ENCODE measurements at places on chromosomes 1 and 21.

- DNase-seq = no peak
These were observed 2.8 kb downstream of the PRDM16 start for GRCh38 chr1:3071565-3072390.

DNA sequence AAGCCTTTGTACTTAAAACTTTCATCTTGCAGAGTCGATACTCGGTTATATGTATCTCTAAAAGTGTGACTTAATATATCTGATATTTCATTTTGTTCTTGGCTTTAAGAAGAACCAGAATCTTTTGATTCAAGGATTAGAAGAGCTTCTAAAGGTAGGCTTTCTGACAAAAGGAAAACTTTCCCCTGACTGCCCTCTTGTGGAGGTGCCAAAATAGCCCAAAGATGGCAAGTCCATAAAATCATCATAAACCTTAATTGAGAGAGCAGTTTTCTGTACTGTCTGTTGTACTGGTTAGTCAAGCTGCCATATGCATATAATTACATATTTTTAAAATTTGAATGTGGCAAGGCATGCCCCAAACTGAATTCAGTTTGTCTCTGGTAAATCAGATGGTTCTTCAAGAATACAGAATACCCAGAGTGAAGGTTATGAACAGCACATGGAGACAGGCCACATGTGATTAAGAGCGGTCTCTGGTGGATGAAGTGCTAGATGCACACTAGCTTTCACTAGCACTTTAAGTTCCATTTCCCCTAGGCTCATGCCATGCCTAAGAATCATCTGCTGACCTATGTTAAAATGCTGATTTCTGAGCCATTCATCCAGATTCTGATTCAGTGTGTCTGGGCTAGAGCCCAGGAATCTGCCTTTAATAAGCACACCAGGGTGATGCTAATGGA lies 27.7 kb upstream of the ELAVL4 start:
- DNase-seq = no peak

GRCh38 chr1:21641076-21641475 lies 28.1 kb downstream of the RAP1GAP start:
- no peak for DNase-seq

DNA sequence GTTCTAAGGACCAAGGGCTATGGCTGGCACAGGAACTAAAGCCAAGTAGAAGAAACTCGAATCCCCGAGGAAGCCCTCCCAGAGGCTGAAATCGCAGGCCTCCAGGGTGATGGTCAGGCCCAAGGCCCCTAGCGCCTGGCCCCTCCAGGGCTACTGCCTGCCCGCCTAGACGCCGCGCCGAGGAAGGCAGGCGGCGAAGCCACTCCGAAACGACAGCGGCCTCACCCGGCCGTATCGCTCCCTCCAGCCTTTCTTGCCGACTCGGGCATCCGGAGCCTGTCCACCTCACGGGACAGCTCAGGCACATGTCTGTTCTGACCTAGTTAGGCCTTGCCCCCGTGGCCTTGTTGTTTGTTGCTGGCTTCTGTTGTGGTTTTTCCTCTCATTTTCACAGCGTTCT lies 9.7 kb upstream of the LHX8 start:
- no peak for DNase-seq

DNA sequence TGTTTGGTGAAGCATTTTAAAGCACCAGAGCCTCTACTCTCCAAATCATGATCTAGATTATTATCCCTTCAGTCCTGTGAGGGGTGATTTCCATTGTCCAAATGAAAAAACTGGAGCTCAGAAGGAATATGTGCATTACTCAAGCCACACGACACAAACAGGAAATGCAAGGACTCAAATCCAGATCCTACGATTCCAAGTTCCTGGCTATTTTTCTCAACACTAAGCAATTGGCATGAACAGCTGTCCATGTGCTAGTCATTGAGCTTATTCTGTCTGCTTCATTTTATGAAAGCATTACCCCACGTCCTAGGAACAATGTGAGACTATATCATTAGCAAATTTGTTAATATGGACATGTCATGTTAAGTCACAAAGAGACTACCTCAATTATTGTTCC lies 273.1 kb upstream of the LYPLAL1 start:
- DNase-seq = no peak

DNA sequence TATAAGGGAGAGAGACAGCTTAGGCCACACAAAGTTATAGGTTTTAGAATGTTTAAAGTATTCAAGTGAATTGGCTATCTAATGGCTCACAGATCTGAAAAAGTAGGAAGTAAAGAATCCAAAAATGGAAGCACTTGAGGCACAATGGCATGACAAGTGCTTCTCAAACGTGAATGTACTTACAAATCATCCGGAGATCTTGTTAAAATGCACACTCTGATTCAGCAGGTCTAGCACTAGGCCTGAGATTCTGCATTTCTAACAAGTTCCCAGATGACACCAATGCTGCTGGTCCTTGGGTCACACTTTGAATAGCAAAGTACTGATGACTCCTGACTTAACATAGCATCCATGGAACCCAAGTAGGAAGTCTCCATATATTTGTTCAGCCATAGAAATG lies 20.9 kb upstream of the AGL start:
- no peak for DNase-seq

GRCh38 chr1:164635803-164636731 lies 77.1 kb downstream of the PBX1 start:
- DNase-seq = no peak

GRCh38 chr1:212536586-212536985 lies 72.0 kb upstream of the ATF3 start:
- DNase-seq = no peak

GRCh38 chr1:112686417-112686816 lies 12.0 kb downstream of the MOV10 start:
- no peak for DNase-seq

DNA sequence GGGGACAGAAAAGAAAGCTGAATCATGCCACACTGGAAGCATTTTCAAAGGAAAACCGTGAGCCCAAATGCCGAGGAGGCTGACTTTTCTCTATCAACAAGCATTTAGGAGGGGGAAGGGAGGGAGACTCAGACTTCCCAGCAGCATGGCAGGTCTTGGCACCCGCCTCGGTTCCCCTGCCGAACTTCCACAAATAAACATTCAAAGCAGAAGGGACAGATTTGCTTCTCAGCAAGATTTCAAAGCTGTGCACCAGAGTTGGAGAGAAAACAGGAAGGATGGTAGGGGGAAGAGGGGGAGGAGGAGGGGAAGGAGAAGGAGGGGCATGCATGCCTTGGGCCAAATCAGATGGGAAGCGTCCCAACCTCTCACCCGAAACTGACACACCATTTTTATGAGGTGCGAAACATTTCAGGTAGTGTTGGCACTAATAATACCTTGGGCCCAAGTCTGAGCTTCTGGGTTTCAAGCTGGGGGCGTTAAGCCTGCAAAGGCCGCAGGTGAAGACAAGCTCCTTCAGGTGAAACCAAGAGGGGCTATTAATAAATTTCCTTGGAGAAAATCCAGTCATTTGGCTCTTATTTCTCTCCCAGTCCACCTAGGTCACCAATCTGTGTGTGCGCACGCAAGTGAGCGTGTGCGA lies 26.4 kb downstream of the ABCA4 start:
- DNase-seq = no peak

DNA sequence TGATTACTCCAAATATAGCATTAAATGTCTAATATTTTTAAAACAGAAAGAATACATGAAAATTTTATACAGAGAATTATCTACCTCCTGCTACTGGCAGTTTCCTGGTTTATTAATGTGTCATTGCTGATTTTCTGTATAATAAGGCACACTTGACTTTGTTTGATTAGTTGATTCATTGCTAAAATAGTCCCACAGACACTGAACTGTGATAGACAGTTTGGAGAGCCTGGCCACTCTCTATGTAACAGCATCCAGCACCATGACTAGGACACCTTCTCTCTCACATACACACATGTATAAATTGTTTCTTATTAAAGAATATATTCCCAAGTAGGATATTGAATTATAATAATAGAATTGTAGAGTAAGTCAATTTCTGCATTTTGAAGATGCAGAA lies 368.5 kb upstream of the SNX7 start:
- no peak for DNase-seq

DNA sequence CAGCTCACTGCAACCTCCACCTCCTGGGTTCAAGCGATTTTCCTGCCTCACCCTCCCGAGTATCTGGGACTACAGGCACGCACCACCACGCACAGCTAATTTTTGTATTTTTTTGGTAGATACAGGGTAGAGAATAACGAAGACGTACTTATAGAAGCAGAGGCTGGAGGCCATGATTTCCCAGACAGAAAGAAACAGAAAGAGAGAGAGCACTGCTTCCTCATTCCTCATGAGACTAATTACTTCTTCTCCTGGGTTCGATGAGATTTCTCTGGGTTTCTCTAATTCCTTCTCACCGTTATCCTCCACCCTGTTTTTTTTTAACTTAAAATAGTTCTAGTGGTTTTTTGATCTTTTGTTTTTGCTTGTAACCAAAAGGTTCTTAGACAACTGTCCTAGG lies 23.4 kb upstream of the PTP4A2 start:
- DNase-seq = no peak

DNA sequence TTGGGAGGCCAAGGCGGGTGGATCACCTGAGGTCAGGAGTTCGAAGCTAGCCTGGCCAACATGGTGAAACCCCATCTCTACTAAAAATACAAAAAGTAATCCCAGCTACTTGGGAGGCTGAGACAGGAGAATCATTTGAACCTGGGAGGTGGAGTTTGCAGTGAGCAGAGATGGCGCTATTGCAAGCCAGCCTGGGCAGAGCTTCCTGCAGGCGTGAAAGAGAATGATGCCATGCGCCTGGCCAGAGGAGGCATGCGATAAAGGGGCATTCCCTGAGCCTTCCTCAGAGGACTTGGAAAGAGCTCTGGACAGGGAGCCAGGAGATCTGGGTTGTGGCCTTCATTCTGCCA lies 3.2 kb downstream of the E2F2 start:
- no peak for DNase-seq

DNA sequence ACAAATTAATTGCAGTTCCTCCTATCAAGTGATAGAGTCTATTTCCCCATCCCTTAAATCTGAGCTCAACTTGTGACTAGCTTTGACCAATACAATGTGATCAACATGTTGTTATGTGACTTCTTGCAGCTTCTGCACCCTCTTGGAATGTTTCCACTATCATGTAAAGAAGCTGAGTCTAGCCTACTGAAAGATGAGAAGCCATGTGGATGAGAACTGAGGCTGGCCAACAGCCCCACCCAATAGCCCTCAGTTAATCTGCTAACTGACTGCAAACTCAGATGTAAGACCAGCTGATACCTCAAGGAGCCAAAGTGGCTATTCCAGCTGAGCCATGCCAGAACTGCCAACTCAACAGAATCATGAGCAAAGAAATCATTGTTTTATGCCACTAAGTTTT lies 44.0 kb downstream of the LYST start:
- DNase-seq = no peak

GRCh38 chr1:235601104-235601503 lies 48.5 kb downstream of the GNG4 start:
- DNase-seq = peak; percentile 6

DNA sequence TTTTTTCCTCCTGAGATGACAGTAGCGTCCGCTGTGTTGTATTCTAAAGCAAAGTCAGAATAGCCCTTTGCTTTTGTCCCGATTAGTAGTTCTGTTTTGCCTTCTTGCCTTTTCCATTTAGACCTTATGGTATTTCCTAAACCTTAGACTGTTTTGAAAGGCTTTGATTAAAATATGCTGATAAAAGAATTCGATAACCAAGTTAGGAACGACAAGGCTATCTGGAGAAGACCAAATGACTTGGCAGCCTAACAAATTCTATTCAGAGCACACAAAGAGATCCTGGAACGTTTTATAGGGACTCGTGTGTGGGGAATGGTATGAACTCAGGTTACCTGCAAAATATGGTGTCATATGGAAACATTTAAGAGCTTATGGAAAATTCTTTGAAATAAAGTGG lies 42.9 kb downstream of the NFIA start:
- DNase-seq = no peak

- no peak for DNase-seq
These were observed 78.0 kb upstream of the IPO9 start for GRCh38 chr1:201750934-201751333.

DNA sequence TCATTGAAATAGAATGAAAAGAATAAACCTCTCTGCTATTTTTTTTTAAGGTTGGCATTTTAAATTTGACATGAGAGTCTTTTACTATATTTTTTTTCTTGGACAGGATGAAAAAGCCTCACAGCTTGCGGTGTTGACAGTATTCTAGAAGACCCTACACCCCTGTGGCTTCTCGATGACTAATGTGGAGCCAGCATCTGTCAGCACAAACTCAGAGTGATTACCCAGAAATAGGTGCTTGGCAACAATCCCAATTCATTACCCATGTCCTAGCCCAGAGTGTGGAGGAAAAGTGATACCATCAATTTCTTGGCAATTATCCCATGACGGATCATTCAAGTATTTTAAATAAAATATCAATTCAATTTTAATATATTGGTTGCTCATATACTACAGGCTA lies 186.8 kb upstream of the MAP1LC3C start:
- DNase-seq = no peak

DNA sequence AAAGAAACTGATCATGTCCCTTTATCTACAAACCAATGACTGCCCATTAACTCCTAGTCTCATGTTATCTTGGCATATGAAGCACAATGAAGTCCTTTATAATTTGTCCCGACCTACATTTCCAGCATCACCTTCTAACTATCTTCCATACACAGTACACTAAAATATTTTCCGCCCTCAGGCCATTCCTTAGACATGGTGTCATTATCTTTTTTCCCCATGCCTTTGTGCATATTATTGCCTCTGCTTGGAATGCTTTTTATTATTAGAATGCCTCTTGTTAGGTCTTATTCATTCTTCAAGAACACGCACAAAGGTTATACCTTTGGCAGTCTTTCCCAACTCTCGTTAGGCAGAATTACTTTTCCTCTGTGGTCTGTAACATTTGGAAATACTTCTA lies 39.6 kb downstream of the ATG4C start:
- no peak for DNase-seq

DNA sequence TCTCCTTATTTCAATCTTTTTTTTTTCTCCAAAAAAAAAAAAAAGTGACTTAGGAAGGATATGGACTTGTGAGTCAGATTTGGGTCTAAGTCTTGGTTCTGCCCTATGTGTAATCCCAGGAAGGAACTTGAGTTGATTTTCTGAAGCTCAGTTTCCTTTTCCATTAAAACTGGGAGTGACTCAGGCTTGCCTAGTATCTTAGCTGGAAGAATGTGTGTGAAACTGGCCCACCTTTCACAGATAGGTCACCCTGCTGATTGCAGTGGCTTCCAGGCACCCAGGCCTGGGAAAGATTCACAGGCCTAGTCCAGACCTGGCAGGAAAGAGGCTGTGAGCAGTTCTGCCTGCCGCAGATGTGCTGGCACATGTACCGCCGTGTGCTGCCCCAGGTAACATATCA lies 218.3 kb upstream of the HOOK1 start:
- no peak for DNase-seq

DNA sequence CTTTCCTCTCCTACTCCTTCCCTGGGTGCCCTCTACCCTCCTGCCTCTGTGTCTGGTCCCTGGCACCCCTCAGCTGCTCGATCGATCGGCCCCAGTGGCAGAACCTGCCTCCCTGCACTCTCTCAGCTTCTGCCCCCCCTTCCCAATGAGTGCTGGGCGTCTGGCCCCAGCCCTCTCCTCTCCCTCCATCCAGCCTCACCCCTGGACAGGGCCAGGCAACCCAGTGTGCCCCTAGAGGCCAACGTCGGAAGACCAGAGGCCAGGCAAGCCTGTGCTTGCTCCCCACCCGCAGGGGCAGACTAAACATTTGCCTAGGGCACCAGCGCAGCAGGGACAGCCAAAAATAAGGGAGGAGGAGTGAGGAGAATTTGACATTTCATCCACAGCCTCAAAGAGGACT lies 43.5 kb downstream of the LGR6 start:
- no peak for DNase-seq

All from stimulated activated CD4-positive, alpha-beta T cell treated with anti-CD3 and anti-CD28 coated beads, Interleukin-2, amount 100 ng/mL, for 4 hours (primary cell).